D341Med (cell line): ENCODE measurements at places on chromosomes 16 and 17.
A peak's percentile ranks its signal among the peaks of the same experiment; 100 is the strongest.

GRCh38 chr17:67109111-67109510 is 64.8 kb downstream of the CACNG1 start:
- no peak for DNase-seq

- DNase-seq = no peak
Observed at GRCh38 chr17:81978524-81979298, 1.3 kb downstream of the ASPSCR1 start.

GRCh38 chr17:73759324-73759723 is 115.1 kb upstream of the SDK2 start:
- DNase-seq = no peak

GRCh38 chr17:43694081-43694870 is 32.6 kb upstream of the MEOX1 start:
- DNase-seq = peak; percentile 93

DNA sequence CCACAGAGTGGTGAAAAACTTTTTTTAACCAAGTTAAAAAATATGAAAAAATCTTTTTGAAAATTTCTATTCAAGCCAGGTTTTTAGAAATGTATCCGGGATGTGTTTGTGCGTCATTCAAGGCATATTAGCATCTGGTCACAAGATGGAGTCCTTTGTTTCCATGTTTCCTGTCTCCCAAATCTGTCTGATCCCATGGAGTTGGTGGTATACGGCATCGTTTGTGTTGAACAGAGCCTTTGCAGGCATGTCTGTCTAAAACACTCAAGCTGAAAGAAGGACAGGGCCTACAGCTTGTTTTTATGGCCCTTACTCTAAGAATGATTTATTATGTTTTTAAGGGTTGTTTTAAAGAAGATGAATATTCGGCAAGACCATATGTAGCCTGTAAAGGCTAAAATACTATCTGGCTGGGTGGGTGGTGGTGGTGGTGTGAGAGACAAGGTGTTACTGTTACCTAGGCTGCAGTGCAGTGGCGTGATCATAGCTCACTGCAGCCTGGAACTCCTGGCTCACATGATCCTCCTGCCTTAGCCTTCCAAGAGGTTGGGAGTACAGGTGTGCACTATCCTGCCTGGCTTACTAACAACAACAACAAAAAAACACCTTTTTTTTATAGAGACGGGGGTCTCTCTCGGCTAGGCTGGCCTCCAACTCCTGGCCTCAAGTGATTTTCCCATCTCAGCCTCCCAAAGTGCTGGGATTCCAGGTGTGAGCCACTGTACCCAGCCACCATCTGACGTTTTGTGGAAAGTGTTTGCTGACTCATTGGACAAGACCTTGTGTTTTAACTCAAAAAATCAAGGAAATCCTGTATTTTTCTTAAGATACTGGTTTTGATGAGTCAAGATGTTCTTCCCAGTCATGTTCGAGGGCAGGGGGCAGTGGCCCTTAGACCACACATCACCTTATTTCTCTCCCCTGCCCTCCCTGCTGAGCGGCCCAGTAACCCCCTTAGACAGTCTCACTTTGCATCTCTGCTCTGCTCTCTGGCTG is 52.2 kb downstream of the NDE1 start:
- no peak for DNase-seq

GRCh38 chr17:67239597-67239996 is 5.4 kb downstream of the HELZ start:
- no peak for DNase-seq
